ENCODE measurements at places on chromosomes 7 and 10.

- DNase-seq, result no peak
Measured at GRCh38 chr7:47586925-47587324, 5.0 kb upstream of the TNS3 start.

- no peak for DNase-seq
Measured at GRCh38 chr10:43424416-43424815, 12.5 kb upstream of the ZNF487 start.

DNA sequence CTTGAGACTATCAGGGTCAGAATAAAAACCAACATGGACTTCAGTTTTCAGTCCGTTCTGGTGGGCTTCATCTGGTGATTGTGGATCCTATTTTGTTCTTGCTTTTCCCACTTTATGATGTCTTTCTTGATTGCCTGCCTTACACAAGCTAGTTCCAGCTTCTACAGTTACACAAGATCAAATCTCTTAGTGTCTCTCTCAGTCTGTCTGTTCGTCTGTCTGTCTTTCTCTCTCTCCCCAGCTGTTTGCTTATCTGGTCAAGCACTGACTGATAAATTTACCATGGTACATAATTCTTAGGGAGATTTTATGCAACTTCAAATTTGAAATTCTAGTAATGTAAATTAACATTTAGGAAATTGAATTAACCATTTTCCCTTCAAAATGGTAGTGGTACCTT, 35.8 kb downstream of the TAX1BP1 start:
- no peak for DNase-seq

- peak; percentile 57 for DNase-seq
Measured at GRCh38 chr7:18458830-18459229, 36.7 kb upstream of the HDAC9 start.

DNA sequence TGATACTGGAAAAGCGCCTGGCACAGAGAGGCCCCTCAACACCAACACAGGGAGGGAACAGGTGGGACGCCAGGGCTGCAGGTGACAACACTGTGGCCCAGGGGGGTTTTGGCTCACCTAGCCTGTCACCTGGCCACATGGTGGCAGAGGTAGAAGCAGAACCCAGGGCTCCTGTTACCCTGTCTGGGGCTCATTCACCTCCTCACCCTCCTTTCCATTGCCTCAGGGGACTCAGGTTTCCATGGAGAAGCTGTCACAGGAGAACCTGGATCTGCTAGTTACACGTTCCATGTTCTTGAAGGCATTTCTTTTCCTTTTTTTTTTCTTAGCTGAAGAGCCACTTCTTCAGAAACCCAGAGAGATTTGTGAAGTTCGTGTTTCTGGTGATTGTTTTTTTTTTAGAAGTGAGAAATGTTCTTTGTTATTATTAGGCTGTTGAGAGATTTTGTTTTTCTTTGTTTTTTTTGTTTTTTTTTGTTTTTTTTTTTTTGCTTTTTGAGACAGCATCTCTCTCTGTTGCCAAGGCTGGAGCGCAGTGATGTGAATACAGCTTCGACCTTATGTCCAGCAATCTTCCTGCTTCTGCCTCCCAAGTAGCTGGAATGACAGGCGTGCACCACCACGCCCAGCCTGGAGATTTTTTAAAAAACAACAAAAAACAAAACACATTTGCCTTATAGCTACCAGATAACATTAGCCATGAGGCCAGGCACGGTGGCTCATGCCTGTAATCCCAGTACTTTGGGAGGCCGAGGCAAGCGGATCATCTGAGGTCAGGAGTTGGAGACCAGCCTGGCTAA, 16.0 kb downstream of the DENND2A start:
- DNase-seq, result no peak

- DNase-seq, result peak; percentile 70
Measured at GRCh38 chr10:127872011-127872761, 20.6 kb downstream of the CLRN3 start.

DNA sequence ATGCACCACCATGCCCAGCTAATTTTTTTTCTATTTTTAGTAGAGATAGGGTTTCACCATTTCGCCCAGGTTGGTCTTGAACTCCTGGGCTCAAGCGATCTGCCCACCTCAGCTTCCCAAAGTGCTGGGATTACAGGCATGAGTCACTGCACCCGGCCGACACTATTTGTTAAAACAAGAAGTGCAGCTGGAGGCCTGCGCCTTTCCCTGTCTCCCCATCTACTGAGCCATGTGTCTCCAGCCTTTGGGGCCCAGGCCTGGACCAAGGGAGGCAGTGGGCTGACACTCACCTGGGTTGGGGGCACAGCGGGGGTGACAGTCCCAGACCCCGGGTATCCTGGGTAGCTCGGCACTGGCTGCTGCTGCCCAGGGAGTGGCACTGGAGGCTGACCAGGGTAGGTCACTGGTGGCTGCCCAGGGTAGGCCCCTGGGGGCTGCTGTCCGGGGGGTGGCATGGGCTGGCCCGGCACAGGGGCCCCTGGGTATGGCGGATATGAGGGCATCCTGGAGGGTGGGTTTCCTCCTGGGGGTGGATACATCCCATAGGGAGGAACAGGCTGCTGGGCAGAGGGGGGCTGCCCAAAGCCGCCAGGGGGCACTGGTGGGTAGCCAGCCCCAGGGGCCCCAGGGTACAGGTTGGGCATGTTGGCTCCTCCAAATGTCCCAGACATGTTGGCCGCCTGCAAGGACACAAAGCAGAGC, 36.3 kb downstream of the PLAC9 start:
- DNase-seq, result no peak

DNA sequence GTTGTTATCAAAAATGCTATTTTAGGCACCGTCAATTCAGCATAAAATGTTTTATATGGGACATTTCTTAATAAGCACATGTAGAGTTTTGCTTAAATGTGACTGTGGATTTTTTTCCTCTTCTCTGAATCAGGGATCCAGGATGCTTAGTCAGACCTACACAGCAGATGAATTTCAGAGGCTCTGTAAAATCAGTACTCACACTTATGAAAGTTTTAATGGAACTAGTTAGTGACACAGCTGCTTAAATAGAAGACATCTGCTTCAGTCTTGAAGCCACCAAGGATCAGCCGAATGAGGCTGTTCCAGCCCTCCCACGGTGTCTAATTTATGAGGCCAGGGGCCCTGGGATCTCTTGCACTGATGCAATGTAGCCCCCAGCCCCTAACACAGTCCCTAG, 136.0 kb downstream of the MYOF start:
- peak; percentile 13 for DNase-seq

- peak; percentile 70 for DNase-seq
Measured at GRCh38 chr10:22230158-22230833, 12.5 kb upstream of the EBLN1 start.

- DNase-seq, result no peak
Measured at GRCh38 chr7:150311146-150311545, 12.0 kb upstream of the LRRC61 start.

GRCh38 chr7:48718731-48719378, 205.5 kb upstream of the CDC14C start:
- DNase-seq, result peak; percentile 0

DNA sequence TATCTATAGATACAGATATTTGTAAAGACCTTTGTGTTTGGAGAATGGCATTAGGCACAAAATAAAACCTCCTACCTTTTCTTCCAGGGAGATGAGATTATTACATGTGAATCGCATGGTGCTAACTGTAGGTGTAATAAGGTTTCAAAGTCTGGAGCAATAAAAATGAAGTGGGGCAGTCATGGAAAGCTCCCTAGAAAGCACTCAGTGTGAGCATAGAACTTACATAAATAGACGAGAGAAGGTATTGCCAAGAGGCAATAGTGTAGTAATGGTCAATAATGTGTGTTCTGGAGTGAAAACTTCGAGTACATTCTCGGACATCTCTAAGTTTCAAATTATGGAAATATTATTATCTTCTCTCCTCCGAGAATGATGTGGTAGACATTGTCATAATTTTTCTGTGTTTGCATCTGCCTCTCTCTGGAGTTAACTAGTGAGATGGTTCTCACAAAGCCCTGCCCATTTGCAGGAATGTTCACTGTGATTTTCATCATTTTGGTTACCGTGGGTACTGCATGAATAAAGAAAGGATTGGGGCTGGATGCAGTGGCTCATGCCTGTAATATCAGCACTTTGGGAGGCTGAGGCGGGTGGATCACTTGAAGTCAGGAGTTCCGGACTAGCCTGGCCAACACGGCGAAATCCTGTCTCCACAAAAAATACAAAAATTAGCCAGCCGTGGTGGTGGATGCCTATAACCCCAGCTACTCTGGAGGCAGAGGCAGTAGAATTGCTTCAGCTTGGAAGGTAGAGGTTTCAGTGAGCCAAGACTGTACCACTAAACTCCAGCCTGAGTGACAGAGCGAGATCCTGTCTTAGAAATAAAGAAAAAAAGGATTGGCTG, 10.6 kb downstream of the VIM start:
- DNase-seq, result peak; percentile 88

- no peak for DNase-seq
Measured at GRCh38 chr7:94178230-94178629, 174.1 kb upstream of the BET1 start.

GRCh38 chr10:16742165-16742960, 74.9 kb downstream of the RSU1 start:
- DNase-seq, result no peak

DNA sequence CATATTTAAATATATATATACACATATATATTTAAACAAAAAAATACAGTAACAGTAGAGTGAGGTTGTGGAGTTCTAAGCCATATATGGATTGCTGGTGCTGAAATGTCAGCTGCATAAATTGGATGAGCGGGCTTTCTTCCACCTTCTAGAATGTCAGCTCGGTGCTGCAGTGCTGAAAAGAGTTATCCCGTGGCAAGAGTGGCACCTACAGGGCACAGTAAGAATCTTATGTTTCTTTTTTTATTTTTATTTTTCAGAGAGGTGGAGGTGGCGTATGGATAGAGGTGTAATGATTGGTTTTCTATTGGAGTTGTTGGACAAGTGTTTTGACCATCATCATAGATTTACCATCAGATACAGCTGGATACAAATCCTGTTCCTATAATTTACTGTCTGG, 86.2 kb upstream of the DYNC1I1 start:
- peak; percentile 76 for DNase-seq

DNA sequence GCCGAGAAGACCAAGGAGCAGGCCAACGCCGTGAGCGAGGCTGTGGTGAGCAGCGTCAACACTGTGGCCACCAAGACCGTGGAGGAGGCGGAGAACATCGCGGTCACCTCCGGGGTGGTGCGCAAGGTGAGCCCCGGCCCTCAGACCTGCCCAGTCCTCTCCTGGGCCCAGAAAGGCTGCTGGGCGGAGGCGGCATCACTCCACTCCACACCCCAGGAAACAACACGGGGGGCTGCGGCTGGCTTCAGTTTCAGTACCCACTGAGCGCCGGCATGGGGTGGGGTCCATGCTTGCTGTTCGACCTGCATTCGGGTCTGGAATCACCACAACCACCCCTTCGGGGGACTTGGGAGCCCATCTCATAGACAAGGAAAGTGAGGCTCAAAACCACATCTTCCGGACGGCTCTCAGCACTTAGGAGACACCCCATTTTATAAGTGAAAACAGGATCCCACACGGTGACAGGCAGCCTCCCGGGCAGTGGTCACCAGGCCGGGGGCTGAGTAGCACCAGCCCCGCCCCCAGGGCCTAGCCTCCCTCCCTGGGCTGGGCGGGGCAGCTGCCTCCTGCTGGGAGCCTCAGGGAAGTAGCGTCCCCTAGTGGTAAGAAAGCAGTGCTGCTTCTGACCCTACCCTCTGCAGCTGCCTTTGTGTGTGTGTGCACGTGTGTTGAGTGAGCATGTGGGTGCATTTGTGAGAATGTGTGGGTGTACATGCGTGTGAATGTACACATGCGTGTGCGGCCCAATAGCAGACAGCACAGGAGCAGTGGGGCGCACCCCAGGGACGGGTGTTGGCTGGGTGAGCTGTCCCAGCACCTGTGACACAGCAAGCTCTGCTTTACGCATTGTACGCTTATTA, 1.8 kb downstream of the SNCG start:
- DNase-seq, result peak; percentile 78

- DNase-seq, result no peak
Measured at GRCh38 chr10:128087884-128088709, 38.1 kb downstream of the MKI67 start.

DNA sequence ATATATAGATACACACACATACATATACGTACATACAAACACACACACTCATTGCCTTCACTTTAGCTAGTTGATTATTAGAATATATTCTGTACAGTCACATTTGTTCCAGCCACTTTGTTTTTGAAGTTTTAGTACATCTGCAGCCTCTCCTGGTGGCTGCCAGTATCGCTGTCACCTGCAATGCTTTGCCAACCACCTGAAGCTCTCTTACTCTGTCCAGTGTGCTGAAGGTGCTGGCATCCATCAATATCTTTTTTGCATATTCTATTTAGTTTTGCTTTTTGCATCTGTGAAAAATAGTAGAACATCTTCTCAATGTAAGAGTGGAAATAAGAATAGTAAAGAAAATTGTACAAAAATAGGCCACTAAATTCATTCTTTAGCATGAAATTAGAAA, 388.6 kb downstream of the EXOC4 start:
- no peak for DNase-seq

DNA sequence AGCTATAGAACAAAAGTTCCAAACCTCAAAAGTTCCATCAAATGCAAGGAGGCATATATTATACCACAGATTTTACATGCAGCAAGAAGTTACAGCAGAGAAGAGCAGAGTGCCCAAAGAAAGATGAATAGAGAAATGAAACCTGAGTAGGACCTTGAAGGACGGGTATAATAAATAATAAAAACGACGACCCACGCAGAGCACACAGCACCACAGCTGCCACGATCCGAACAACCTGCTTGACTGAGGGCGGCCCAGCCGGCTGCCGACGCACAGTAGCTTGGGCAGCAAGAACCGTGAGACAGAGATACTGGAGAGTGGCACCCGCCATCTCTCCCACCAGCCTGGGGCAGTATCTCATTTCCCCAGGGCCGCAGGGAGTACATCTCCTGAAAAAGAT, 79.0 kb downstream of the HIPK2 start:
- no peak for DNase-seq

DNA sequence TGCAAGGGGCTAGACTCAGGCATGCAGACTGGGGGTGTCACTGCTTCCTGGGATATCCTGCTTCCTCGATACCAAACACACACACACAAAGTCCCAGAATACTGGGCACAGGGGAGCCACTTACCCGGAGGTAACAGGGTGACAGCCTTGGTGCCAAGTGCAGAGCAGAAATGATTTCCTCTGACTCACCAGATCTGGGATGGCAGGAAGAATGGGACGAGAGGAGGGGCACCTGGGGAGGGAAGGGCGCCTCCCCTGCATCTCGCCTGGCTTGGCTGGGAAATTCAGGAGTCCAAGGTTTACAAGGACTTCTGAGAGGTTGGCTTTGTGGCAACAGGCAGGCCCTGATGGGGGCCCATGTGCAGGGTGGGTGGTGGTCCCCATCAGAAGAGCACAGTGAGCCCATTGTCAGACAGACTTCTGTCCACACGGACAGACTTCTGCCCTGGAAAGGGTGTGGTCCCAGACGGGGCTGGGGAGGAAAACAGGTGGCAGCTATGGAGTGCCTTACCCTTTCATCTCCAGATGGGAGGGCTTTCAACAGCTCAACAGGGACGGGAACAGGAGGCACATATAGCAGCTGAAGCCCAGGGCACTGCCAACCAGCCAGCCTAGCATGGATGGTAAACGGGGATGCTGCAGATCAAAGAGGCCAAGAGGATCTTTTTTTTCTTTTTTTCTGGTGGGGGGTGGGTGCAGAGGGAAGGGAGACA, 9.7 kb upstream of the CCL24 start:
- no peak for DNase-seq

- no peak for DNase-seq
Measured at GRCh38 chr10:90394311-90394710, 463.5 kb downstream of the HTR7 start.

Data from fibroblast of mammary gland (primary cell).